ENCODE measurements at places on chromosomes 5 and 9. TPM values are rescaled to one million over a fixed set of nuclear protein-coding genes. Genes with fewer than 3 reads are reported as not detected.

The CAMK4 gene
- 1.2 TPM for total RNA-seq

The SEMA4D gene
- 2.0 TPM for total RNA-seq

GRCh38 chr9:31486630-31487029 is 897.8 kb upstream of the ACO1 start:
- H3K4me3 ChIP-seq, result no peak overlapping the region
- peaks cover 26% of the 10 kb centered on the region for H3K27me3 ChIP-seq
- DNase-seq, result no peak
- no peaks in the 10 kb centered on the region for H3K36me3 ChIP-seq

DNA sequence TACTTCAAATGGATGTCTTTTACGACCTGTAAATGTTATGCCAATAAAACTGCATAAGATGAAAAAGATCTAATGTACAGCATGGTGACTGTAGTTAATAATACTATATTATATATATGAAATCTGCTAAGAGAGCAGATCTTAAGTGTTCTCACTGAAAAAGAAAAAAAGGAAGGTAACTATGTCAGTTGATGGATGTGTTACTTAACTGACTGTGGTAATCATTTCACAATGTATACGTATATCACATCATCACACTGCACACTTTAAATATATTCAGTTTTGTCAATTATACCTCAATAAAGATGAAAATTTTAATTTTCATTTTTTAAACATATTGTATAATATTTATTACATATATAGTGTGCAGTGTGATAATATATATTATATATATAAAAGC is 31.9 kb downstream of the THBS4 start:
- no peak overlapping the region for H3K27ac ChIP-seq
- H3K4me3 ChIP-seq, result no peak overlapping the region
- H3K27me3 ChIP-seq, result peaks cover 8% of the 10 kb centered on the region
- DNase-seq, result no peak
- peaks cover 9% of the 10 kb centered on the region for H3K4me1 ChIP-seq

The GAPVD1 gene
- total RNA-seq, result 56.1 TPM

The CBY3 gene
- not detected for total RNA-seq

The AIF1L gene
- total RNA-seq, result 31.1 TPM

GRCh38 chr9:95089257-95090022 is 228.1 kb downstream of the FANCC start:
- peaks cover 28% of the 10 kb centered on the region for H3K36me3 ChIP-seq
- no peak overlapping the region for H3K4me3 ChIP-seq
- DNase-seq, result no peak
- H3K27me3 ChIP-seq, result no peaks in the 10 kb centered on the region
- H3K27ac ChIP-seq, result peak overlapping the region; percentile 97

- H3K4me1 ChIP-seq, result no peaks in the 10 kb centered on the region
- no peaks in the 10 kb centered on the region for H3K27me3 ChIP-seq
- no peak for DNase-seq
- H3K4me3 ChIP-seq, result no peak overlapping the region
- no peak overlapping the region for H3K27ac ChIP-seq
Observed at GRCh38 chr5:171162596-171162995, 146.5 kb upstream of the TLX3 start.

DNA sequence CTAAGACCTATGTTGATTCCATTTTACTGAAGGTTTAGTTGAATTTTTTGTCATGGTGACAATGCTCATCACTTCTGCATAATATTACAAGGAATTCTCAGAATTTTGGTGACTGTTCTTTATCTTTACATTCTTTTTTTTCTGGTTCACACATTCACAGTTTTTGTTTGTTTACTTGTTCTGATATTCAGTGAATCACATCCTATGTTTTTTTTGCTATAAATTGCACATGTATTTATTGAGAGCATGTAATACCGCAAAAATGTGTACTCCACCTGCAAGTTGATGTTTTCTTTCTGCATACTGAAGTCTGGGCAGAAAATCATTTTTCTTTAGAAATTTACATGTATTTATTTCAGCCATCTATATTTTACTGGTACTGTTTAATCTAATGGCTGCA is 261.9 kb upstream of the CDH10 start:
- H3K4me1 ChIP-seq, result no peaks in the 10 kb centered on the region
- H3K27me3 ChIP-seq, result no peaks in the 10 kb centered on the region
- no peak overlapping the region for H3K27ac ChIP-seq

DNA sequence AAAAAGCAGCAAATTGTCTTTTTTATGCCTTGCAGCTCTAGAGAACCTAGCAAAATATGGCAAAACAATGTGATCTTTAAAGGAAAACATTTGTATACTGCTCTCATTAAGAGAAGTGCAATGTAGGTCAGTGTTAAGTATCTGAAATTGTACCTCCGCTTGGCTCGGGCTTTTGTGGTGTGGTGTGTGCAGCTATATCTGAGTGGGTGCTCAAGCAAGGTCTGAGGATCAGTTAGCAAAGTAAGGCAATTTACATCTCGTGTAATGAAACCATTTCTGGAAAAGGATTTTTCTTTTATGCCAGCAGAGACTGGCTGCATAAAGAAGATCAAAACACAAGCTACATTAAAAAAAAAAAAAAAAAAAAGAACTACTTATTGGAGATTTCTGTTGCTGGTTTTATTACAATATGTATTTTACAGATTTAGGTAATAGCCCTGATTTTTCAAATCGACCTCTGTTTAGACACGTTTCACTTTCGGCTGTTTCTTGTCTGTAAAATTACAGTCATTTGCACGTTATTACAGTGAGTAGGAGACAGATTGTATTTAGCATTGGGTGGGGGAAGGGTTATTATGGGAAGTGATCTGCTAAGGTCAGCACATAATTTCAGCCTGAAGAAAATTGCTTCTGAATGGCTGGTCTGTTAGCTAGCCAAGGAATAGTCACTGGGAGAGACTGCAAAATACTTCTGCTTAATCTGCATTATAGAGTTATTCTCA is 7.9 kb upstream of the ZNF608 start:
- no peak overlapping the region for H3K27ac ChIP-seq
- H3K4me1 ChIP-seq, result peaks cover 29% of the 10 kb centered on the region
- H3K27me3 ChIP-seq, result no peaks in the 10 kb centered on the region
- no peak for DNase-seq

DNA sequence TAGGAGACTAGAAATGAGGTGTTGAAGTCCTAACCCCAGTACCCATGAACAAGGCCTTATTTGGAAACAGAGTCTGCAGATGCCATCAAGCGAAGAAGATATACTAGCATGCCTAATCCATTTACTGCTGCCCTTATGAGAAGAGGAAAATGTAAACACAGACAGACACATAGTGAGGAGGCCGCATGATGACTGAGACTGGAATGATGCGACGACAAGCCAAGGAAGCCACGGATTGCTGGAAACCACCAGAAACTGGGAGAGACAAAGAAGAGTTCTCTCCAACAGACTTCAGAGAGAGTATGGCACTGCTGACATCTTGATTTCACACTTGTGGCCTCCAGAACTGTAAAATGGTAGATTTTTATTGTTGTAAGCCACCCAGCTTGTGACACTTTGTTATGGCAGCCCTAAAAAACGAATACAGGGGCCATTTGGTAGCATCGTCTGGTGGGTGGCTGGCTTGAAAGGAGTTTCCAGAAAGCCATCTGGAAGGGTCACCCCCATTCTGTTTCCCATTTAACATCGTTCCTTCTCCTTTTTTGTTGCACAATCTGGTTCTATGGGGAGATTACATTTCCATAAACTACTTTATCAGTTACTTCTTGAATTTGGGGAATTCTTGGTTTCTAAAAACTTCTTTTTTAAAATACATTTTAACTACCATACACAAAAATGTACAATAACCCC is 193.1 kb downstream of the HSD17B3 start:
- no peak overlapping the region for H3K4me3 ChIP-seq
- H3K4me1 ChIP-seq, result peaks cover 11% of the 10 kb centered on the region
- peaks cover 27% of the 10 kb centered on the region for H3K27me3 ChIP-seq
- no peak for DNase-seq
- H3K36me3 ChIP-seq, result peaks cover 6% of the 10 kb centered on the region

DNA sequence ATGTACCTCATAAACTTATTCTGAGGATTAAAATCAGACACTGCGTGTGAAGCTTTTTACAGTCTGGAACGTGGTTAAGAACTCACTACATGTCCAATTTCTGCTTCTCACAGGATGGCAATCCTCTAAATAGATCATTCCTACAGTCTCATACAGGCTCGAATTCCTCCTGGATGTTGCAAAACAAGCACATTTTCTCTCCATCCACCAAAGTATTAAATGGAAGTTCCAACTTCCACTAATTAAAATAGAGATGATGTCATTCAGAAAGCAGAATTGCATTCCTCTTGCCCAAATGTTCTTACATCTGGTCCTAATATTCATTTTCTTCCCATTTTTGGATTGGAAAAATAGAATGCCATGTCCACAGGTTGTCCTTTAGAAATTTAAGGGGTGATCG is 145.5 kb upstream of the PCA3 start:
- no peak overlapping the region for H3K4me3 ChIP-seq
- no peak for DNase-seq
- H3K27ac ChIP-seq, result peak overlapping the region; percentile 11
- peaks cover 2% of the 10 kb centered on the region for H3K27me3 ChIP-seq
- H3K4me1 ChIP-seq, result peaks cover 15% of the 10 kb centered on the region
- H3K36me3 ChIP-seq, result no peaks in the 10 kb centered on the region

DNA sequence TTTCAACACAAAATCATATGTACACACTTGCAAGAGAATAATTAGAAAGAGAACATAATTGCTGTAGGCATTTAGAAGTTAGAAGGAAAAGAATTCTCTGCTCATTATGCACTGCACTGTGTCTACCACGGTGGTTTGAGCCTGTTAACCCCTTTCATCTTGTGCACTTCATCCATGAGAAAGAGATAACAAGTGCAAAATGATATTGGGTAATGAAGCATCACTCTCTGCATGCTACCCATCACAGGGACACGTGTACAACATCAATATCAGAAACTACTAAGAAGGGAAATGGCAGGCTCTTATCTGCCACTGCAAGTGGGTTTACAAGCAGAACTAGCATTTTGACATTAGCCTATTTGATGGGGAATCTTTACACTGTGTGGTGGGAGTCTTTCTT is 202.6 kb downstream of the CDH12 start:
- H3K4me1 ChIP-seq, result no peaks in the 10 kb centered on the region
- H3K36me3 ChIP-seq, result no peaks in the 10 kb centered on the region
- DNase-seq, result no peak
- no peaks in the 10 kb centered on the region for H3K27me3 ChIP-seq
- no peak overlapping the region for H3K4me3 ChIP-seq

DNA sequence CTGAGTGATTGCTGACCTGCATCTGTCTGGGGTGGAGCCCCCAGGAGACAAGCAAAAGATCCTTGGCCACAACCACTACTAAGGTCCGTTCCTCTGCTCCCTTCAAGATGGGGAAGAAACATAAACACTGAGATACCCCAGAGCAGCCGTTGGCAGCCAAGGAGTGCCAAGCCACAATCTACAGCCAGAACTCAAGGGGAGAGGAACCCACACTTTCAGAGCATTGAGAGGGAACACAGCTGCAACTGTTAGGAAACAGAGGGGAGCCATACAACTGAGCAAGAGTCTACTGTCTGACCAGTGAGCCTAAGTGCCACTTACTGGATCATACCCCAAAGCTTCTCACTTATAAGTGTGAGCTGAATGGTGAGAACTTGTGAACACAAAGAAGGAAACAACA is 44.6 kb upstream of the ADRB2 start:
- H3K4me3 ChIP-seq, result no peak overlapping the region
- DNase-seq, result no peak
- H3K4me1 ChIP-seq, result peaks cover 4% of the 10 kb centered on the region
- no peaks in the 10 kb centered on the region for H3K36me3 ChIP-seq
- H3K27me3 ChIP-seq, result no peaks in the 10 kb centered on the region
- no peak overlapping the region for H3K27ac ChIP-seq

DNA sequence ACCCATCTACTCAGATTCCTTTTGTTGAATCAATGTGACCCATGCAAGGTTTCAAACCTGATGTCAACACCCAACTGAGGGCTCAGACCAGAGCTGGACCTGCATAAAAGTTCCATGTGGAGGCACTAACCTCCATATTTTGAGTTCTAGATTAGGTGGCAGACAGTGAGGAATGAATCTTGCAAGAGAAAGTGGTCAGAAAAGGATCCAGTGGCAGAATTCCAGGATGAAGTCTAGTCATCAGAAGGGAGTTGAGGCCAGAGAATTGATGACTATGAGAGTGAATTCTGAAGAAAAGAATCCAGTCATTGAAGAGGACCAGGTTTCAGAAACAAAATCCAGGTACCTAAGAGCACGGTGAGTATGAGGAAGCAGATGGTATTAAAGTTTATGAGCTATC is 205.1 kb upstream of the RGMB start:
- peaks cover 26% of the 10 kb centered on the region for H3K4me1 ChIP-seq
- no peaks in the 10 kb centered on the region for H3K27me3 ChIP-seq
- no peak overlapping the region for H3K27ac ChIP-seq
- peaks cover 4% of the 10 kb centered on the region for H3K36me3 ChIP-seq
- no peak for DNase-seq
- no peak overlapping the region for H3K4me3 ChIP-seq

The TEX48 gene
- not detected for total RNA-seq

DNA sequence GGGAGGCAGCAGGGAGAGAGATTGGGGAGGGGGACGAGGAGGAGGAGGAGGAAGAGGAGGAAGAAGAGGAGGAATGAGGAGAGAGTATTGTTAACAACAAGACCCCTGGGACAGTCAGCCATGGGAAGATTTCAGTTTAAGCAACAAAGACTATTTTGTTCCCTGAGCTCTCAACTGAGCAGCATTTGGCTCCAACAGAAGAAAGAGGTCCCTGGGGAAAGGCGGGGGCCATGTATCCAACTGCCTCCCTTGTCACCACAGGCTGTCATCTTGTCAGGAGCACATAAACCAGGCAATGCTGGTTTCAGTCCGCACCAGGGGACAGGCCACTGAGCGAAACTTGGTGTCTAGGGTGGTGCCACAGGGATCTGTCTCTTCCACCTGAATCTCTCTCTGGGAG is 316.1 kb downstream of the TLE1 start:
- no peak for DNase-seq
- H3K27ac ChIP-seq, result no peak overlapping the region
- no peak overlapping the region for H3K4me3 ChIP-seq
- H3K27me3 ChIP-seq, result no peaks in the 10 kb centered on the region

The GPRIN1 gene
- total RNA-seq, result 1.6 TPM

The DDX4 gene
- not detected for total RNA-seq

- no peaks in the 10 kb centered on the region for H3K36me3 ChIP-seq
- no peak overlapping the region for H3K4me3 ChIP-seq
- H3K27me3 ChIP-seq, result no peaks in the 10 kb centered on the region
- H3K27ac ChIP-seq, result no peak overlapping the region
- DNase-seq, result no peak
Observed at GRCh38 chr5:80933036-80933435, 27.1 kb upstream of the RASGRF2 start.

- no peak overlapping the region for H3K4me3 ChIP-seq
- no peak for DNase-seq
- H3K36me3 ChIP-seq, result no peaks in the 10 kb centered on the region
- no peaks in the 10 kb centered on the region for H3K27me3 ChIP-seq
Observed at GRCh38 chr5:61004448-61004847, 59.4 kb downstream of the NDUFAF2 start.

DNA sequence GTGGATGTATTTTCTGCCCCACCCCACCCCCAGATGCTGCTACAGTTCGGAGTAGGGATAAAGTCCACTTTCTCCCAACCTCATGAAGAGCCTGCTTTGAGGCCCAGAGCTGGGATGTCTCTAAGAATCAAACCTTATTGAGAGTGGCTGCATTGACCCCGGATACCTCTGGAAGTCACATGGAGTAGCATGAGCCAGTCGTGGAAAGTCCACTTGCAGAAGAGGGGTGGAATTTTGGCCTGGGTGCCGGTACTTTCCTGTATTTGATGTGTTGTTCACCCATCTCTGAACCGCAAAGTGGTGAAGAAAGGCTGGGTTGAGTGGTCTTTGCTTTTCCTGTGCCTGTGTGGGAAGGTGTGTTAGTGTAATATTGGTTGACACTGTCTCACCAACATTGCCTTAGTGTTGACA is 3.7 kb downstream of the OTULIN start:
- H3K27me3 ChIP-seq, result no peaks in the 10 kb centered on the region
- no peaks in the 10 kb centered on the region for H3K36me3 ChIP-seq
- H3K27ac ChIP-seq, result no peak overlapping the region
